Stimulated activated CD8-positive, alpha-beta memory T cell treated with anti-CD3 and anti-CD28 coated beads, Interleukin-7, amount 100 ng/mL, for 4 hours (primary cell): ENCODE measurements at places on chromosomes 2 and 18.

DNA sequence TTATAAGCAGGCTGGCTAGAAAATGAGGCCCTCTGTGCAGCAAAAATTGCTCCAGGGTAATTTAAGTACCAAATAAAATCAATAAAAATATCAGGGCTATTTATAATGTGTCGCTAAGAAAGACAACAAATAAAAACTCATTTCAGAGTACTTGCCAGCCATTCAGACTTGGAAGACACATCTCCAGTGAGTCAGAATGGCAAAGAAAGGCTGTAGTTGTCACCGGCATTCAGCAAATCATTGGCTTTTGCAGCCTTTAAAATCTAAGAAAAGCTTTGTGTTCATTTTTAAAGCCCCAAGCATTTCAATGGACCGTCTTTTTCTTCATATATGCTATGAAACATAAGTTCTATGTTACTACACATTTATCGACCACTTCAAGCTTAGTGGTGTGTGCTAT is 141.1 kb upstream of the HNMT start:
- DNase-seq, result no peak

GRCh38 chr2:34102339-34102738 is 503.2 kb upstream of the FAM98A start:
- DNase-seq, result no peak

DNA sequence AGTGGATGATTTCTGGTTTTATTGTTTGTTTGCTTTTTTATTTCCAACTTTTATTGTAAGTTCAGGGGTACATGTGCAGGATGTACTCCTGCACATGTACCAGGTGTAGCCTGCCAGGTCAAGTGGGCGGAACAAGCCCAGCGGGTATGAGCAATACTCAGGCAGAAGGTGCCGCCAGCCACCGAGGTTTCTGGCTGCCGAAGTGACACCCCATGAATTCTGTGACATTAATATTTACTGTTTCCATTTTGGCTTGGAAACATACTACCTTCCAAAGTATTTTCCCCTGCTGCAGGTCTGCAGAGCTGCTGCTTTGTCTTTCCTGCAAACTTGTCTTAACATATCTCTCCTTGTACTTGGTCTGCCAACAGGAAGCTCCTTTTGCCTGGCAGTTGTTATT is 78.5 kb downstream of the PTPN4 start:
- no peak for DNase-seq

DNA sequence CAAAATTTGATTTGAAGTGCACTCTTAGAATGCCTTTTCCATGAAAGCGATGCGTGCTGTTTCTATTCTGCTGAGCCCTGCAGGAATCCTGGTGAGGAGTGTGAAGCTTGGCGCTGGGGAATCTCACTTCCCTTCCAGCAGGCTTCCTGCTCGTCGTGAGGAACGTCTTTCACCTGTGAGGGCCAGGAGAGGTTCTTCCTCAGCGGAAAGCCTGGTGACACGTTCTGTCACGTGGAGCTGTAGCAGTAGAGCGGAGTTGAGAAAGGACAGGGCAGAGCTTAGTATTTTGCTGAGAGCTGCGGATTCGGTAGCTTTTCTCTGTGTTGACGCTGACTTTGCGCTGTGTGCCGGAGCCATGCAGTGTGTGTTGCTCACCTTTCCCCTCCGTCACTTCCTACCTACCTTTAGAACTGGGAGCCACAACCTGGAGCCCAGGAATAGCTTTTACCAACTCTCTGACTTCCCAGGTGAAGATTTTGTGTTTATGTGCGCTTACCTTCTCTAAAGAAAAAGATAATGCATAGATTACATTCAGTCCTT is 294.8 kb downstream of the PTGR3 start:
- no peak for DNase-seq

DNA sequence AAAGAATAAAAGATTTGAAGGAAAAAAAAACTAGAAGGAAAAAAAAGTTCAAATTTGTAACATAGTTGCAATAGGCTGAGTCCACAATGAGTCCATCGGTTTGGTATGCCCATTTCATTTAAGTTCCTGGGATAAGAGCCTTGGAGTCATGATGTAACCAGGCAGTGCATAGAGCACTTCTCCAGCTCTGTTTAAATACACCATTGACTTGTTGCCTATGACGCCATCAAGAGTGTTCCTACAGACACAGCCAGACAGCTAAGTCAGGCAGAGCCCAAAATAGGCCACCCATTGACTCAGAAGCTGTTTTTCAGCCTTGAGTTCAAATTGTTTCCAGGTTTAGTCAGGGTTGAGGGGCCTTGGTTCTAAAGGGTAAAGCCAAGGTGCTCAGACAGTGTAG is 44.9 kb downstream of the SOCS6 start:
- no peak for DNase-seq

DNA sequence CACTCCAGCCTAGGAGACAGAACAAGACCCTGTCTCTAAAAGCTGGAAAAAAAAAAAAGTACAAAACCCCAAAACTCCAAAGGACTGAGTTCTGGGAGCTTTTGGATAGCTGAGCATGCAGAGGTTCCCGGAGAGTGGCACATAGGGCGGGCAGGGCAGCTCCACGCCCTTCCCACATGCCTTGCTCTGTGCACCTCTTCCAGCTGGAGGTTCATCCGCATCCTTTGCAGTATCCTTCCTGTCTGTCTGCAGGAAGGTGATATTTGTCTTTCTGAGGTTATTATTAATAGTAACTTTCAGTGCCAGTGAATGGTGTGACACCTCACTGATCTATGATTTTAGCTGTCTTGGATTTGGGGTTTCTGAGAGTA is 70.2 kb downstream of the INPP4A start:
- DNase-seq, result no peak

DNA sequence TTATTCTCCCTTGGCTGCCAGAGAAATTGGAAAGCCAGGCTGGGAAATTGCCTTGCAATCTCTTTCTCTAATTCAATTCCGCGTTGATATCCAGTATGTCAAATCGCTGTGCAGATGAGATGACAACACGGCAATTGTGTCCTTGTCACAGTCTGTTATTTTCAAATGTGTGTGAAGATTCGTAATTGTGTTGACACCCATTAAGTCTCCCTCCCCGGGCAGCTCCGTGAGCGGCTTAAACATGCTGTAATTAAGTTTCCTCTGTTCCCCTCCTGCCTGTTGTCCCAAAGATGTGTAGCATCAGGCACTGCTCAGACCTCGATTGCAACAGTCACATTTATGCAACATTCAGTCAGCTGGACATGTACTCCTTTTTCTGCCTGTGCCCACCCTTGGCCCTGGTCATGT is 209.5 kb downstream of the LPIN1 start:
- DNase-seq, result no peak

DNA sequence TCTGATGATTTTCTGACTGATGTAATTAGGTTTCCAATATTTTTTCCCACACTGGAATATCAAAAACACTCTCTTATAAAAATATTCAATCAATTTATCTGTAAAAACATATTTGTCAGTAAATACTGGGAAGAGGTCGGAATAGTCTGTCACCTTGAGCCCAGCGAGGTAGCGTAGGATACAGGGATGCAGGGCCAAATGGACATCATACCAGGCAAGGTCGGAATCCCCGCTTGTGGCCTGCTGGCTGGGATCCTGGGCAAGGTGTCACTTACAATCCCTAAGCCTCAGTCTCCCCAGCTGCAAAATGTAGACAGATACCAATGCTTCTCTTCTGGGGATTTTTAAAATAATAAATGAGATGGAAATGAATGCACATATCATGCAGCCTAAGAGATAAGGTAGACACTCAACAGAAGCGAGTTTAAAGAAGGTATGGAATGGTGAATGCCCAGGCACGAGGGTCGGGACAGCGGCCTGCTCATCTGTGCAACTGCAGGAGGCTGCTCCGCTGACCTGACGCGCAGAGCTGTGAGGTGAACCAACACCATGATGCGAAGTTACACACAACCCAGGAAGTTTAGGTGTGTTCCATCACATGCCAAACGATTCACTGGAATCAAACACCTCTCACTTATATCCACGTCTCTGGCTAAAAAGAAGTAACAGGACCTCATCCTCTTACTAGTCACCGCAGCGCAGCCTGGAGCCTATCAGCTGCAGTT is 98.2 kb downstream of the EIPR1 start:
- DNase-seq, result no peak

DNA sequence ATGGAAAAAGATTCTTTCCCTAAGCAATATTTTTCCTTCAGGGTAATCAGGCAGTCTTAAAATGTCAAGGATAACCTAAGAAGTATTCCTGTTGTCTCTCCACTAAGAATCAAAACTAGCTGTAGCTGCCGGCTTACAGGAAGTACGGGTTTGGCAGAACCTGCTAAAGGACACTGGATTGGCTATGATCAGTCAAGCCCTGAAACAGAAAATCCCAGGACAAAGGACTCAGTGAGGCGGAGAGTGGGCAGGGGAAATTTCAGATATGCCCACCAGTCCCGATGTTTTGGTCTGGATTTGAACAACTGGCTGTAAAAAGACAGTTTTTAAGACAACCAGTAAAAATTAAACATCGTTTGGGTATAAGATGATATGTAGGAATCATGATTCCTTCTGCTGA is 155.7 kb downstream of the HDAC4 start:
- DNase-seq, result no peak

DNA sequence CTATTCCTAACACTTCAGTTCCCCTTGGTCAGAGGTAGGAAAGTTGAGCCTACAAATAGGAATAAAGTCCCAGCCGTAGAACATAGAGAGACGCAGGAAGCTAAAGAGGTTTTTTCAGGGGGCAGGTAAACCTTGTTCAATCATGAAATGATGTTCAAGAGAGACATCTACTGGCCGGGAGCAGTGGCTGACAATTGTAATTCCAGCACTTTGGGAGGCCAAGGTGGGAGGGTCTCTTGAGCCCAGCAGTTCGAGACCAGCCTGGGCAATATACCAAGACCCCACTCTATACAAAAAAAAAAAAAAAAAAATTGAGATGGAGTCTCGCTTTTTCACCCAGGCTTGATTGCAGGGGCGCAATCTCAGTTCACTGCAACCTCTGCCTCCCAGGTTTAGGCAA is 66.7 kb upstream of the DNAJC10 start:
- no peak for DNase-seq

DNA sequence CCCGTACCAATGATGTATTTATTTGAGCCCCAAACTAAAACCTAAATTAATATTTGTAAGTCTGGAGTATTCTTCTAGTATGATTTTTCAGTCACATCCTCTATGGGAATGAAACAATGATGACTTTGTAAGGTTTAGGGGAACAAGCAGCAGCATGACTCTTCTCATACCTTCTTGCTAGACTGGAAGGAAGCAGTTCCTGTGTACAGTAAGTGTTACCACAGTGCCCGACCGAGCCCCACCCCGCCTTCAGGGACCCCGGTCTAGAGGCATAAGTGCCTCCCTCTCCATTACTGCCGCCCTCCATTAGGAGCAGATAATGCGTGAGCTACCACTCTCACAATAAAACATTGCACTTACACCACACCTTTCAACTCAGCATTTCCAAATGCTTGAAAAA is 599.3 kb downstream of the ARHGAP15 start:
- no peak for DNase-seq
